ENCODE measurements at places on chromosomes 1 and 21.

GRCh38 chr1:213179784-213180183 is 128.7 kb downstream of the RPS6KC1 start:
- DNase-seq, result no peak

DNA sequence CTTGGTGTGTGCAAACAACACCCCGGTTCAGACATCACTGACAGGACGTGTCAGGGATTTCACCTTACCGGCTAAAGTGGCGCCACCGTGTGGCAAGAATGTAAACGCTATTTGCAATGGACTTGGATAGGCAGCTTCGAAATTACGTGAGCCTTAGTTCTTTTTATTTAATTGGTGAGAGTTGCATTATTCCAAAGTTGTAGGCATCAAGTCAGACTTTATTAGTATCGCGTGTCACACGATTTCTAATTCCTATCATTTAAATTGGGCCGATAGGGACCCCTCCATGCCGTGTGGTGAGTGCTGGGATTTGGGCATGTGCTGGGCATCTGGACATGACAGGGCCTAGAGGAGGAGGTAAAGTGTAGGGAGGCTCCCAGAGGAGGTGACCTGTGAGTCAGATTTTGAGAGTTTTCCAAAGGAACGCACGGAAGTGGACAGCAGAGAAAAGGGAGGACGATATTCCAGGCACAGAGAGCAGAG is 14.5 kb upstream of the CPT2 start:
- peak; percentile 42 for DNase-seq

DNA sequence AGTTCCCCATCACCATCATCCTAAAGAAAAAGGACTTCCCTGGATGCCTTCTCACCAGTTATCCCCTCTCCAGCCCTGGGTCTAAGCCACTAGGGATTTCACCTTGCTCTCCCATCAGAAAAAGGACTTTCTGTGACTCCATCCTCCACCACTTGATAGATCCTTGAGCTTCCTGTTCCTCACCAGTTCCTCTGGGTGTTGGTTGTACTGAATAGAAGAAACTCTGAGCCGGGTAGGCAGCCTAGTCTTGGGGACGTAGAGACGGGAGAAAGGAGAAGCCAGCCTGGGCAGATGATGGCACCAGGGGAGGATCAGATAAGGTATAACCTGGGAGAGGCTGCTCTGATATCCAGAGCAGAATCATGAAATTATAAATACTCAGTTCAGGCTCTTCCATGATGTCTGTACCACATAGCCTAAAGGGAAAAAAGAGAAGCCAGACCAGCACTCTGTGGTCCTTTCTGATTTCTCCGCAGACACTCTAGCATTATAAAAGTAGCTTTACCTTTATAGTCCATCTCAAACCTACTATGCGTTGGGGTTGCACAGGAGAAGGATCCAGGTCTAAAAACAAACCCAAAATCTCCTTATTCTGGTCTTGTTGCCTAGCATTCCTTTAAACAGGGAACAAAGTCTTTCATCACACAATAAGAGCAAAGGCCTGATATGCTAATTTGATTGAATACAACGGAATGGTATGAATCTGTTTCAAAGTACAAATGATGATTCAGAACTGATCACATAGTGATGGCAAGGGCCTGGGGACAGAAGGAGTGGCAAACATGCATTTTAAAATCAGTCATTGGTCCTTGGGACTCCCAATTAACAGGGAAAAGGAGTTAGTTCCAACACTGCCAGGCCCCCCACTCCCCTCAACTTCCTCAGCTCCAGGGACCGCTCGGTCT is 1.2 kb upstream of the CD34 start:
- DNase-seq, result no peak

DNA sequence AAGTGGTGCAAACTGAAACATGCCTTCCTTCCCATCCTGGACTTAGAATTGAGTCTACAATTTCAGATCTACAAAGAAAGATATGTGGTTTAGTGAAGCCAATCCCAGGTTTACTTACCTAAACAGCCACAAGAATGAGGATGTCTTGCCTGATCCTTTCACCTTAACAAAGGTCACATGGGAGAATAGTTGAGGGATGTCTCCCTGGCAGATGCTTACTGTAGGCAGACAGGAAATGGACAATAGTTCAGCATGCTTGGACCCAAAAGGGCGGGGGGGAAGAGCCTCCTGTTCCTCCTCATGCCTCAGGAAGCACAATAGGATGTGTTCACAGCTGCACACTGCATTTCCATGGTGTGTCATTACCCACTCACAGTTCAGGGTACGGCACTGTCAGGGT is 492.7 kb upstream of the USP24 start:
- no peak for DNase-seq

GRCh38 chr1:1082776-1083415 is 8.8 kb upstream of the RNF223 start:
- no peak for DNase-seq

- no peak for DNase-seq
These were observed 12.6 kb downstream of the NTPCR start for GRCh38 chr1:232962761-232963745.

DNA sequence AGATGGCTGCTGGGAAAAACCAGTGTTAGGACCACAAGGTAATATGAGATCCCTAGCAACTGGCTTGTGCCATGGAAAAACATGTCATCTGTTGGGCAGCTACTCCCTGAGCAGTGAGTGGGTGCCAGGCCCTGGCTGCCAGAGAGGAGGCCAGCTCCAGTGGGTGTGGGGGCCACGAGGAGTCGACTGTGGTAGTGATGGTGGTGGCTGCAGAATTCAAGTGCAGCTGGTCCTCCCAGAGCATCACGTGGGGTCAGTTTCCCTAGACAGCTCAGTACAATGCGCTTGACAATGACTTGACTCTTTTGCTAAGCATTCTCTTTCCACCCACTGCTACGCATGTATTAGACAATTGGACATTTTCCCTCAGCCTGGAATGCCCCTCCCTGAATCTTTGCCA is 14.5 kb upstream of the CDC42 start:
- no peak for DNase-seq

- DNase-seq, result no peak
These were observed 42.1 kb upstream of the C8B start for GRCh38 chr1:57007948-57008347.

GRCh38 chr1:56713112-56713511 is 68.0 kb downstream of the PRKAA2 start:
- no peak for DNase-seq

DNA sequence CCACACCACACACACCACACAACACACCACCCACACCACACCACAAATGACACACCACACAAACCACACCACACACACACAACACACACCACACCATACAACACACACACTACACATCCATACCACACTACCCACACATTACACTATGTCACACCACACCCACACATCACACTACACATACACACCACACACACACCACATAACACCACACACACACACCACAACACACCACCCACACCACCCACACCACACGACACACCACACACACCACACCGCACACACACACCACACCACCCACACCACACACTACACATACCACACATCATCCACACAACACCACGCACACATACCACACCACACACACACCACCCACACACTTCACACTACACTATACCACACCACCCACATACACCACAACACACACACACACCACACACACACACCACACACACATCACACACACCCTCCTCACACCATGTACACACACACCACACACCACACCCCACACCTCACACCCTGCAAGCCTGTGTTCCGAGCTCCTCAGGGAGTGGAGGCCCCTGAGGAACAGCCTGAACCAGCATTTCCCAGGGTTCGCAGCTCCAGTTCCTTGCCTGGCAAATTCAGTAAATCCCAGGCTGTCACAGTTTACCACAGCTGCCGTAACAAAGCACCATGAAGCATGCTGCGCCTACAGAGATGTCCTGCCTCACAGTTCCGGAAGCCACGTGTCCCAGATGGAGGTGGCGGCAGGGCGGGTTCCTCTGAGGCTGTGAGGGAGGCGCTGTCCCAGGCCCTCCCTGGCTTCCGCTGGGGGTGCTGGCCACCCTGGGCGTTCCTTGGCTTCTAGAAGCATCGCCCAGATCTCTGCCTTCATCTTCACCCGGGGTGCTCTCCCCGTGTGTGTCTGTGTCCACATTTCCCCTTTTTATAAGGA is 69.8 kb upstream of the ATP5PO start:
- no peak for DNase-seq

DNA sequence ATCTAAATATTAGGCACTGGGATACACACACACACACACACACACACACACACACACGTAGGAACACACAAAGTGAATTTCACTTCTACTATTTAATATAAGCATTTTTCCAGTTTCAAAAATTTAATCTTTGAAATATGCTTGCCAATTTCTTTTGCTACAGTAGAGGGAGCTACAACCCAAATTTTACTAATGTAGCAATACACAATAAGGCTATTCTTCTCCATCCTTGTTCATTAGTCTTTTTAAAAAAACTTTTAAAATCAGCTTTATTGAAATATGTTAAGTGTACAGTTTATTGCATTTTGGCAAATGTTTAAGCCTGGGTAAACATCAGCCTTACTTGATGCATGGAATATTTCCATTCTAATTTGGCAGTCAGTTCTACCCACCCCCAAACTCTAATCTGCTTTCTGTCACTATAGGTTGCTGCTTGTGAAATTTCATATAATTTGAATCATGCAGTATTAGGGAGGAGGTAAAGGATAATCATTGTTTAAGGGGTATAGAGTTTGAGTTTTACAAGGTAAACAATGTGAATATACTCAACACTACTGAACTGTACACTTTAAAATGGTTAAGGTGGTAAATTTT is 93.0 kb upstream of the TENT5C start:
- peak; percentile 3 for DNase-seq

DNA sequence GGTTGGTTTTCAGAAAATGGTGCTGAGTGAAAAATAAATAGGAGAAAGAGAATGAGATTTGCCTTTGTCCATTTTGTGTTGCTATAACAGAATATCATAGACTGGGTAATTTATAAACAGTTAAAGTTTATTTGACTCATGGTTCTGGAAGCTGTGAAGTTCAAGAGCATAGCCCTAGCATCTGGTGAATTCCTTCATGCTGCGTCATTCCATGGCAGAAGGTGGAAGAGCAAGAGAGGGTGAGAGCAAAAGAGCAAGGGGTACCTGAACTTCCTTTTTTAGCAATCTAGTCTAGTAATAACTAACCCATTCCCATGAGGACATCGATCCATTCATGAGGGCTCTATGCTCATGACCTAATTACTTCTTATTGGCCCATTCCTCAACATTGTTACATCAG is 209.1 kb upstream of the ZP4 start:
- DNase-seq, result no peak

DNA sequence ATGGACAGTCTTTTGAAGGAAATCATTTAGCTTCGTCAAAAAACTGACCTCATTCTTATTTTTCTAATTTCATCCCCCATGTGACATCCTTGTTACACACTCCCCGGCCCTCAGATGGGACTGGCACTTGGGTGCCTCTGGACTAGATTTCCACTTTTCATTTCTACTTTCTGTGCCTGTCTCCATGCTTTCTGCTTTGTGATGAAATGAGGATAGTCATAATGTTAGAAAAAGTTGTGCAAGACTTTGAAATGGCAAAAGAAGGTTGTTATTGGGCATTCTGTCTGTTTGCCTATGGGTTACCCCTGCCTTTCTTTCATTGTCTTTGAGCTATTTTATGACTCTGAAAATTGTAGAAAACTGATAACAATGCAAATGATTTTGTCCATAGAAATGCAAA is 54.9 kb downstream of the MDM4 start:
- no peak for DNase-seq

DNA sequence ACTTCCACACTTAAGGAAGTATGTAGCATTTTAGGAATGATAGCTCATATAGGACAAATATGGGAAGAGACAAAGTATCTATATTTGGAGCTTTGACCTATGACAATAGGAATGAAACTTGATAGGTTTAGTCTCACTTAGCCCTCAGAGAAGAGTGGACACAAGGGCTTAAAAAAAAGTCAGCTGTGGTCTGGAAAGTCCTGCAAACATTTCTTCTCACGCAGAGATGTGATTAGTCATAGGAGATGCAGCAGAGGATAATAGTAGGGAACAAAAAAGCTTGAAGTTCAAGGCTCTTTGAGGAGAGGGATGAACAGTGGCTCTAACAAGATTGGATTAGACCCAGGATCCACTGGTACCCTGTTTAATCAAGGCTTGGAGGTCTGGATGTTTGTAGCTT is 14.8 kb upstream of the RNF220 start:
- peak; percentile 70 for DNase-seq

- DNase-seq, result no peak
These were observed 31.9 kb upstream of the SGIP1 start for GRCh38 chr1:66502086-66502485.

- no peak for DNase-seq
These were observed 58.6 kb downstream of the CACNA1E start for GRCh38 chr1:181541947-181542346.

DNA sequence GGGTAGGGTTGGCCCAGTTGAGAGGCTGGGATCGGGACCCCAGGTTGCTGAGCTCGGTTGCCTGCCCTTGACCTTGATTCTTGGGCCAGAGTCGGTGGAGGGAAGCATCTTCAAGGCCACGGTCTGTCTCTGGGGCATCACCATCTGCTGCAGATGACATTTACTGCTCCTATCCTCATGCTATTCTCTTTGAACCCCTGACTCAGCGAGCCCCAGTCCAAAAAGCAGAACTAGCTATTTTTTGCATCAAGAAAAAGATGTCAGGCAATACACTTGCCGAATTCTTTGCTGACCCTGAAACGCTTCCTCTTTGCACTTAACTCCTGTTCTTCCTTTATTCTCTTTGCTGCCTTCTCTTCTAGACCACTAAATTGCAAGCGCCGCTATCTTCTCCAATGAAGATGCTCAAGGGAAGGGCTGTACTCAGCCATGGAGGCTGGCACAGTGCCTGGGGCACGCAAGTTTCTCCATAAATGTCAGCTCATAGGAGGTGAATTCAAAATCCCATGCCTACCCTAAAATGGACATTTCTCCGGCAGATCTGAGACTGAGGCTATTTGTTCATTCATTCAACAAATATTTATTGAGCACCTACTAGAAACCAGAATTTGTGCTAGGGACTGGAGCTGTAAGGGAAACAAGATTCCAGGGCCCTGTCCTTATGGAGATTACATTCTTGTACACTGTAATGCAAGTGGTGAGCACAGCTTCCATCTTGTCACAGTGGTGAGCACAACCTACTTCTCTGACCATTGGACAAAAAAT is 20.5 kb upstream of the CAPZB start:
- no peak for DNase-seq

- no peak for DNase-seq
These were observed 766.6 kb downstream of the ADGRL2 start for GRCh38 chr1:82567348-82567747.

GRCh38 chr21:17799414-17800164 is 19.6 kb downstream of the C21orf91 start:
- DNase-seq, result no peak

GRCh38 chr1:118481126-118481525 is 296.1 kb upstream of the SPAG17 start:
- no peak for DNase-seq

DNA sequence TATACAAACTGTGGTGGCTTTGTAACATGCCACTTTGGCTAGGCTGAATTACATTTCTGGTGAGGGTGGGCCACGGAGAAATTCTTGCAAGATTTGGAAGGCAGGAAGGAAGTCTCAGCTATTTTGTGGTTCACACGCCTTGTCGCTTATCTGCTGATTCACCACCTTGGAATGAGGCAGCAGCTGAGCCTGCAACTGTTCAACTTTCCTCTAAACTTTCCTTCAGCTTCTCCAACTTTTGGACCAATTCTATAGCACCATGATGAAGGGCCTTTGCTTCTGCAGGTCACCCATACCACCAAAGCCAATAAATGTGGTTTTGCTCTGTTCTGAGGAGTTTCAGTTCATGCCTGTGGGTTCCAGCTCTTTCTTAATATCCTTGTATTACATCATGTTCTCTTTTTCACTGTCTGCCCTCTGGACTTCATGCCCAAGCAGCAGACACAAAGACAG is 337.6 kb upstream of the SNX7 start:
- DNase-seq, result peak; percentile 97

- no peak for DNase-seq
These were observed 130.4 kb downstream of the KCNN3 start for GRCh38 chr1:154739654-154740053.

Measured in non-pigmented ciliary epithelial cell (primary cell).